ENCODE measurements at places on chromosomes 4 and X. TPM values are rescaled to one million over a fixed set of nuclear protein-coding genes. Genes with fewer than 3 reads are reported as not detected.

The ENPEP gene
- 0.84 TPM for total RNA-seq

The AMTN gene
- not detected for total RNA-seq

The TMA16 gene
- total RNA-seq: 42.7 TPM

GRCh38 chr4:75211422-75211821 lies 278.5 kb downstream of the PARM1 start:
- H3K4me3 ChIP-seq: no peak overlapping the region
- H3K4me1 ChIP-seq: no peaks in the 10 kb centered on the region
- H3K27ac ChIP-seq: no peak overlapping the region
- H3K27me3 ChIP-seq: no peaks in the 10 kb centered on the region
- DNase-seq: no peak

All from activated T-cell treated with anti-CD3 and anti-CD28 coated beads, Interleukin-2, amount 50 U/mL, for 72 hours (primary cell).